ENCODE measurements at places on chromosomes 1 and 21.

GRCh38 chr1:84743896-84744295 is 53.6 kb upstream of the SSX2IP start:
- DNase-seq, result no peak

DNA sequence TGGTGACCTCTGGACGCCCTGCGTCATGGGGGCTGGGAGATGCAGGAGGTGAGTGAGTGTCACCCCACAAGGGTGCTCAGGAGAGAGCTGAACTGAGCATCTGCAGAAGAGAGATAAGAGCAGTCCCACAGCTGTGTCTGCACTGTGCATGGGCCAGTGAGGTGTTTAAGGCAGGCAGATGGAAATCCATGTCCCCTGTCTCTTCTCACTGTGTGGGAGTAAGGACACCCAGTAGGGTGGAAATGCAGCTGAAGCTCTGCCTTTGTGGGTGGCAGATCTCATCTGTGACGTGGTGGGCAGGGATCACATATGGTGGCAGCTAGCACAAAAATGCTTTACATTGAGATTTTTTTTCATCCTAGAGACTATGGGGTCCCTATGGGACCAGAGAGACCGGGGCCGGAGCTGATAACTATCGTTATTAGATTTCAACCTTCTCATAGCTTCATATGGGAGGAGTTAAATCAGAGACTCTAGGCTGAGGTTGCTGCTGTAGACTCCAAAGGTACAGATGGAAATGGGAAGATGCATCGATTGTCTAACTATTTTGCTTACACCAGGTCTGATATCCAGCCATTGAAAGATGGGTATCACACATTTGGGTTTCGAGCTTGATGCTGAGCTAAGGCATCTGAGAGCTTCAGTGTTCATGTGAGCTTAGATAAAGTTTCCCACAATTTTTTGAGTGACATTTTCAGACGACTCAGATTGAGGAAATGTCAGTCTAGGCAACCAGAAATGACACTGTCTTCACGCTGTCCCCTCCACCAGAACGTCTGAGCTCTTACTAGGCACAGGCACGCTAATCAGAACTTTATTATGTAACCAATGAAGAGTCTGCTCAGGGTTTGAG is 65.3 kb upstream of the PSEN2 start:
- no peak for DNase-seq

GRCh38 chr1:87979079-87979478 is 650.4 kb downstream of the LMO4 start:
- no peak for DNase-seq

DNA sequence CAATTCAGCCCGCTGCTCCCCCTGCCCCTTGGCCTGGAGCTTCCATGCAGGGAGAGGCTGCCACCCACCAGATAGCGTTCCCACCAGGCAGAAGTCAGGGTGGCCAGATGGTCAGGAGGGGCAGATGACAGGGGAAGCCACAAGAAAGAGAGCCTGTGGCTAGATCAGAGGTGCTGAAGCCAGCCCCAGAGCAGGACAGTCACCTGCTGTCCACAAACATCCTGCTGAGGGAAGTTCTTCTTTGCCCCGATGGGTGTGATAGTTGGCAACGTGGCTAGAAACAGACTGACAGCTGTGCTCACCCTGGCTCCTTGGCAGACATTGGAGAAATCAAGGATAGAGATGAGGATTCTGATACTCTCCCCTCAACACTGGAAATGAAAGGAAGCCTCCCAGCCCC is 27.2 kb upstream of the SRP9 start:
- DNase-seq, result no peak

DNA sequence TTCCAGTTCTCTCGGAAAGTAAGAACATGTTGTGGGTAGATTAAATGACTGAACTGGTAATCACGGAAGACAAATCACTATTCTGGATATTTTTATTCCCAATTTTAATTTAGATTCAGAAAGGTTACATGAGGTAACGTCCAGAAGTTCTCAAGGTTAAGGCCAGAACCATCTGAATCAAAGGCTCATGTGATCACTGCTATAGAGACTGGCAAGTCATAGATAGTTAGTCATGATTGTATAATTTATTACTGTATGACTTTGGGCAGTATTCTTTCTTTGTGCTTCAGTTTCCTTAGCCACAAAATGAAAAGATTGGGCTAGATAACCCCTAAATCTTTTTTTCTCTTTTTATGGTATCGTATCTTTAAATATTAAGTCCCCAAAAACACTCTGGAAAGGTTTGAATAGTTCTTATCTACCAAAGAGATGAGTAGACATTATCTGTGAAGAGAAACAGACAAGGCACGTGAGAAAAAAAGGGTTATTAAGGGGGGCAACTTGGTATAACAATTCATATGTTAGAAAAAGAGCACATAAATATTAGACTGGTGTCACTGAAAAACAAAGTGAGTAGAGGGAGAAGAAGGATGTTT is 241.0 kb downstream of the PTPRC start:
- no peak for DNase-seq

DNA sequence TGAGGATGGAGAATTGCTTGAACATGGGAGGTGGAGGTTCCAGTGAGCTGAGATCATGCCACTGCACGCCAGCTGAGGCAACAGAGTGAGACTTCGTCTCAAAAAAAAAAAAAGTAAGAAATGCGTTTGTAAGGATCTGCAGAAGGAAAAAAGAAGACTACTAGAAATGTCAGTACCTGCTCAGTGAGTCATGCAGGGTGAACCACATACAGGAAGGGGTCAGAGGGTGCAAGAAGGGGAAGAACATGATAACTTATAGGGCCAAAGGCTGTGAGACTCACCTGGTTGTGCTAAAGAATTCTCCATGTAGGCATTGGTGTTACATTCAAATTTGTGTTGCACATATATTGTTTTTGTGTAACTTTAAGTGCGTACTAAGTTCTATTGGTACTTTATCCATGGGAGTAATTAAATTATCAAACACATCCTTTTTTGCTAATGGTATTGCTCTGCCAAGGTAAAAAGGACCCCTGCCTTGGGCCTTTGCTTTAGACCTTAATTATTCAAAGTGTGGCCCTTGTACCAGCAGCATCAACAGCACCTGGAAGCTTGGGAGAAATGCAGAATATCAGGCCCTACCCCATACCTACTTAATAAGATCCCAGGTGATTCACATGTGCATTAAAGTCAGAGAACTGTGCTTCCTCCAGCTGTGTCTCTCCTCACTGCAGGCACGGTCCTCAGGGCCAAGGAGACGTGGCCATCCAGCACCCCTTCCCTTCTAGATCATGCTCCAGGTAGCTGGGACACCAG is 96.4 kb upstream of the PPP2R5A start:
- no peak for DNase-seq

GRCh38 chr1:169794530-169795416 is at the start of gene METTL18:
Gene METTL18 (minus strand): TSS chr1:169794907. CDS start chr1:169793695, 1,212 bp downstream.
- peak; percentile 93 for DNase-seq

GRCh38 chr21:35529171-35529863 is 480.2 kb upstream of the RUNX1 start:
- no peak for DNase-seq

DNA sequence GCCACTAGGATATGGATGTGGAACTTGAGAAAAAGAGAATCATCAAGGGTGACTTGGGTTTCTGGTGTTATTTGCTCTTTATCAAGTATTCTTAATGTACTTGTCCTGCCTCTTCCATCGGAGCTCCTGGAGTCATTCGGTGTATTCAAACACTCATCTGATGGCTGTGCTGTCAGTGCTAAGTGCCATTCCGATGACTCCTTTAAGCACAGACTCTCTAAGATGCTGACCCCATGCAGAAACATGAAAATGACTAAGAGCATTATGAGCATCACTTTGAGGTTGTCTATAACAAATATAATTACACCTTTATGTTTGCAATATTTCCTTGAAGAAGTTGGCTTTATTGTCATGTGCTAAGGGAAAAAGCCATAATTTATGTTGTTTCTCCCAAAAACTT is 11.3 kb upstream of the RPL5 start:
- no peak for DNase-seq

DNA sequence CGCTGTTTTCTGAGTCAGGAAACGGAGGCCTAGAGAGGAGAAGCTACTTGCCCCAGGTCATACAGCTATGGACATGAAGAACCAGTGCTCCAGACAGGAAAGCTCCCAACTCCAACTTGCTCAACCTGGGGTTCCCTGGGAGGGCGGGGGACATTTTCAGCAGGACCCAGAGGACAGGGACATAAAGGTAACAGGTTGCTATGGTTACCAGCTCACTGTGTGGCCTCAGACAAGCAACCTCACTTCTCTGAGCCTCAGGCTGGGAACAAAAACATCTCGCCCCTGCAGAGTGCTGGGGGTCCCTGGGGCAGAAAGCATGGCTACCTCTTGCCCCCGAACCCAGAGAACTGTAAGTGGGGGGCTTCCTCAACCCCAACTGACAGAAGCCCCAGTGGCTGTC is 16.1 kb downstream of the FBXO2 start:
- DNase-seq, result no peak

DNA sequence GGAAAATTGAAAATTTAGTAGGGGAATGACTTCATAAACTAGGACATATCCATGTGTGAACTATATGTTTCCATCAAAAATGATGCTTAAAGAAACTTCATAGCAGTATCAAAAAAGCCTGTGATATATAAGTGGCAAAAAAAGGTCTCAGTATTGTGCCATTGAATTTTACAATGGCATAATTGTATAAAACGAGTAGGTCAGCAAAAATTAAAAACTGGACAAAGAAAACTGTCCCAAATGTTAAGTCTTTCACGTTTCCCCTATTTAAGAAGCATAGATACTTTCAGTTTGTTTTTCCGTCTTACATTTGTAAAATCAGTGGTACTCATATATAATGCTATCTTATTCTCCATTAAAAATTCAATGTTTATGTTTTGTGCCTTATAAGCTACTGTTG is 43.2 kb downstream of the LRRC8B start:
- DNase-seq, result no peak

GRCh38 chr21:34808569-34809204 is 139.9 kb downstream of the CLIC6 start:
- DNase-seq, result no peak

GRCh38 chr1:212752252-212752933 is 39.2 kb downstream of the NSL1 start:
- DNase-seq, result no peak

GRCh38 chr1:223230161-223230881 is 87.3 kb upstream of the TLR5 start:
- no peak for DNase-seq

DNA sequence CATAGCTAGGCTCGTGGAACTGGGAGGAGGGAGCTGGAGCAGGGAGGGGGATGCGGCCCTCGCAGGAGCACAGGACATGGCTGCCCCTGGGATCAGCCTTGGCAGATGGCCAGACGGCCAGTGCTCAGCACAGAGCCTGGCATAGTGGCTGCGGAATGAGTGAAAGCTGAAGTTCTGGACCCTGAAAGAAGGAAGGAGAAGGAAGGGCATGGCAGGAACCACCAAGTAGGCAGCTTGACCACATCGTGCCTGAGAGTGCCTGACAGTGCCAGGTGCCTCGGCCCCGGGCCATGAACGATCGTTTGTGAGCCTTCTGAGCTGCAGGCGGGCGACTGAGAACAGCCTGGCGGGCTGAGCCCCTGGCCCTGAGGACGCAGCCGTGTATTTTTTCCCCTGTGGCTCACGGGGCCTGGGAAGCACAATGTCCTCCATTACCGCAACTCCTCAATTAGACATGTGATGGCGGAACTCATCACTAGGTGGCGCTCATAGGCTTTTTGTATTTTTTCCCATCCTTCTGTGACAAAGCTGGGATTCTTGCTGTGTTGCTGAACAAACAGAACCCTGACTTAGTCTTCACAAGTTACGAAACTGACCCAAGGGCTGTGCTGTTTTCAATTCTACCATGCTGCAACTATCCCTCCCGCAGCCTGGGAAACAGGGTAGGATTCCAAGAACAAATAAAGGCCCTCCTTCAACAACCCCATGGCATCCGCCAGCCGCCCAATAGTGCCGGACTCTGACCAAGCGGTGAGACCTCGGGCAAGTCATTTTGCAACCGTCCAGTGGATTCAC is 29.9 kb upstream of the TMEM61 start:
- DNase-seq, result no peak

- DNase-seq, result no peak
Observed at GRCh38 chr1:172954476-172955150, 96.1 kb downstream of the TNFSF18 start.

DNA sequence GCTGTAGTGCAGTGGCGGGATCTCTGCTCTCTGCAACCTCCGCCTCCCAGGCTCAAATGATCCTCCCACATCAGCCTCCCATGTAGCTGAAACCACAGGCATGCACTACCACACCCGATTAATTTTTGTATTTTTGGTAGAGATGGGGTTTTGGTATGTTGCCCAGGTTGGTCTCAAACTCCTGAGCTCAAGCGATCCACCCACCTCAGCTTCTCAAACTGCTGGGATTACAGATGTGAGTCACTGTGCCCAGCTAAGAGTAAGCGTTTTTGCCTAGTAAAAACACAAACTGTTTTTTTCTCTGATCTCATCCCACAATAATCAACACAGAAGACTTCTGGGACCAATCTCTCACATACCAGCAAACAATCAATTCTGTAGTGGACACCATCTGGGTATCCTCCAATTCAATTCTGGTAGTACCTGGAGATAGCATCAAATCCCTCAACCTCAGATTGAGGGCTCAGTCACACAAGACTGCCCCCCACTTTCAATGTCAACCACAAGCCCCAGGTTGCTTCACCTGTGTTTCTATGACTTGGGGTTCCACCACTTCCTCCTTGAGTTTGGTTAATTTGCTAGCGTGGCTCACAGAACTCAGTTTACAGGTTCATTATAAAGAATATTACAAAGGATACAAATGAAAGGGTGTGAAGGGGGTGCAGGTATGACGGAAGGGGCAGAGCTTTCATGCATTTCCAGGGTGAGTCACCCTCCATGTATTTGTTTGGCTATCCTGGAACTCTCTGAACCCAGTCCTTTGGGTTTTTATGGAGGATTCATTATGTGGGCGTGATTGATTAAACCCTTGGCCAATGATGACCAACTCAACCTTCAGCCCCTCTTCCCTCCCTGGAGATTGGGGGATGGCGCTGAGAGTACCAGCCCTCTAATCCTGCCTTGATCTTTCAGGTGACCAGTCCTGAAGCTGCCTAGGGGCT is 40.0 kb upstream of the RHOU start:
- no peak for DNase-seq

DNA sequence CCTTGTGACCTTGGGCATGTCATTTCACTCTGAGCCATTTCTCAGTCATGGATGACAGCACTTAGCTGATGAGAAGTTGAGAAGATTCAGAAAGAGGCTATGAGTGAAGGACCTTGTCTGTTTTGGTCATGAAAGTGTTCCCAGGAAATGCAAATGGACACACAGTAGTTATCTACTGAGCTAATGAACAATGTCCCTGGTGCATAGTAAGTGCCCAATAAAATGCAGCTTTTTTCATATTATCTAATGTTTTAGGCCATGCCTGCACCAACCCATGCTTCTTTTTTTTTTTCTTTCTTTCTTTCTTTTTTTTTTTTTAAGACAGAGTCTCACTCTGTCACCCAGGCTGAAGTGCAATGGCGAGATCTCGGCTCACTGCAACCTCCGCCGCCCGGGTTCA is 44.4 kb upstream of the EPB41 start:
- DNase-seq, result no peak

Data from GM12864 (cell line).